ENCODE measurements at places on chromosomes 5 and 9.

GRCh38 chr9:75429531-75430475 is 341.5 kb downstream of the OSTF1 start:
- no peak for DNase-seq

GRCh38 chr5:150389531-150390266 is 23.0 kb downstream of the CD74 start:
- DNase-seq: no peak

GRCh38 chr5:1923766-1924165 is 41.0 kb upstream of the IRX4 start:
- DNase-seq: no peak

DNA sequence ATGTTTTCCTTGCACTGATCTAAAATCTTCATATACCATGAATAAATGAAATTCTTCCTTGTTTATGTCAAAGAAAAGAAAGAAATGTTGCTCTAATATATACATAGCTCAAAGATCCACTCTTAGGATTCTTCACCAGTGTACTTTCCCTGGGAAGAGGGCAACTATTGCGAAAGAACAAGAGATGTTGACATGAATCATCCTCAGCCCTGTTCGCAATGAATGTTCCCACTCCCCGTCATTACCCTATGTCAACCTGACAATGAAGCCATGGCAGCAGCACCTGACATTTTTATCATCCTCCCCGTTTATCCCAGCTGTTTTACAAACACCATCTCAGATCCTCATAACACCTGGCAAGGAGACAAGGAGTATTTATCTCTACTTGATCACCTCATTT is 409.1 kb upstream of the GRIA1 start:
- DNase-seq: no peak

DNA sequence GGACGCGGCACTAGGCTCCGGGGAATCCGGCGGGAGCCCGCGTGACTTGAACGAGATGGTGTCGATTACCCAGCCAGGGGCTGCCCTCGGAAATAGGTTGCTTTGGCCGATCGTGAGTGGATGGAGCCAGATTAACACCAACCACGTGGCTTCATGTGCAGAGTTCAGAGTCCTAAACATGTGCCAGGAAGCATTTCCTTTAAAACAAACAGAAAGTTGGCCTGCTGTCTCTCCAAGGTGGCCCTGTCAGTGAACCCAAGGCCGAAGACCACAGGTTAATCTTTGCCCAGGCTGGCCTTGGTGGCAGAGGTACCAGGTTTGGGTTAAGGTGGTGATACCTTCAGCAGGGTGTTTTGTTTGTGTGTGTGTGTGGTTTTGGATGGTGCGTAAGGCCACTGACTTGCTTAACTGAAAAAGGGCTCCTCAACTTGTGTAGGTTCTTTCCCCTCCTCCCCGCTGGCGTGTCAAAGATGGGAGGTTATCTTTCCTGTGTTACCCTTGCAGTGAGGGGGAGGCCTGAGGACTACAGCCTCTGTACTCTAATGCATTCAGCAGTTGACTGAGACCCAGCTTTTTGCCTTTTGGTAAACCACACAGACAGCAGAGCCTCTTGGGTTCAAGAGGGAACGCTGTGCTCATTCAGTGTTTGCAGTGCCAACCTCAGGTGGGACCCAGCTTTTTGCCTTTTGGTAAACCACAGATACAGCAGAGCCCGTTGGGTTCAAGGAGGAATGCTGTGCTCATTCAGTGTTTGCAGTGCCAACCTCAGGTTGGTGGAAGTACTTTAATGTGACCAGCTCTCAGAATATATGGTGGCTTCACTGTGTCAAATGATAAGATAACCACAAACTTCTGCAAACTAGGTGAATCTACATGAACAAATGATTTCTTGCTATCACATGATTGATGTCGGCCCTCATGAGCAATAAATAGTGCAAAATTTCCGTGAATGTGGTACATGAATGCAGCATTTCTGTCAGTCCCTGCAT is 1.4 kb downstream of the IQGAP2 start:
- DNase-seq: no peak

DNA sequence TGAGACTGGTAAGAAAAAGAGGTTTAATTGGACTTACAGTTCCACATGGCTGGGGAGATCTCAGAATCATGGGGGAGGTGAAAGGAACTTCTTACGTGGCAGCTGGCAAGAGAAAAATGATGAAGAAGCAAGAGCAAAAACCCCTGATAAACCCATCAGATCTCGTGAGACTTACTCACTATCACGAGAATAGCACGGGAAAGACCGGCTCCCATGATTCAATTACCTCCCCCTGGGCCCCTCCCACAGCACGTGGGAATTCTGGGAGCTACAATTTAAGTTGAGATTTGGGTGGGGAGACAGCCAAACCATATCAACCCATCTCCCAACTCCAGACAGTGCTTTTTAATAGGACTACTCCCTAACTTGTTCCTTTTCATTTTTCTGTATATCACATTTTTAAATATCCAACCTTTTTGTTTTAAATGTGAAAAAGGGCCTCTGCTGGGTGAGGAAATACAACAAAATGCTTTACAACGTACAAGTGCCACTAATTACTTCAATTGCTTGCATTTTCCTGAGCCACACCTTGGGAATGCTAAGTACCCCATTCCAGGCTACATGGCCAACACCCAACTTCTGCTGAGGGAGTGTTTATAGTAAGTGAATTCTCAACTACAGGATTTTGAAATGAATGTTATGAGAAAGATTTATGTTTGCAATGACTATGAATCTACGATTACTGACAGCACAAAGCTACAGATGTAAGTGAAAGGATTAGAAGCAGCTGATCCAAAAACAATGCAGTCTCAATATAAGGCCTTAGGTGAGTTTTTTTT is 294.1 kb upstream of the CD180 start:
- no peak for DNase-seq

DNA sequence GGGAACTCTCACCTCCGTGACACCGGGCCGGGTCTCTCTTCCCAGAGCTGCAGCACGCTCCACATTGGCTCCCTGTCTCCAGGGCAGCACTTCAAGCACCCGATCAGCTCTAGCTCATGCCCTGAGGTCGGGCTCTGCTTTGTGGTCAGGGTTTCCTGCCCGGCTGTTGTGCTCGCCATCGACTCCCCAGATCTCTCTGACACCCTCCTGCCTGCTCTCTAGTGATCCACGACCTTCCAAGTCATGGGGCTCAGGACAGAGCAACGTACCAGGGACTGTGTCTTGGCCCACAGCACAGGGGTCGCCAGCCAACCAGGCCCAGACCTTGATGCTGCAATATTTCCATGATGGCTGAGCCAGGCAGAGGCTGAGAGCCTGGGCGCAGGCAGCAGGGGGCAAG is 45.1 kb downstream of the PRRT1B start:
- DNase-seq: no peak

DNA sequence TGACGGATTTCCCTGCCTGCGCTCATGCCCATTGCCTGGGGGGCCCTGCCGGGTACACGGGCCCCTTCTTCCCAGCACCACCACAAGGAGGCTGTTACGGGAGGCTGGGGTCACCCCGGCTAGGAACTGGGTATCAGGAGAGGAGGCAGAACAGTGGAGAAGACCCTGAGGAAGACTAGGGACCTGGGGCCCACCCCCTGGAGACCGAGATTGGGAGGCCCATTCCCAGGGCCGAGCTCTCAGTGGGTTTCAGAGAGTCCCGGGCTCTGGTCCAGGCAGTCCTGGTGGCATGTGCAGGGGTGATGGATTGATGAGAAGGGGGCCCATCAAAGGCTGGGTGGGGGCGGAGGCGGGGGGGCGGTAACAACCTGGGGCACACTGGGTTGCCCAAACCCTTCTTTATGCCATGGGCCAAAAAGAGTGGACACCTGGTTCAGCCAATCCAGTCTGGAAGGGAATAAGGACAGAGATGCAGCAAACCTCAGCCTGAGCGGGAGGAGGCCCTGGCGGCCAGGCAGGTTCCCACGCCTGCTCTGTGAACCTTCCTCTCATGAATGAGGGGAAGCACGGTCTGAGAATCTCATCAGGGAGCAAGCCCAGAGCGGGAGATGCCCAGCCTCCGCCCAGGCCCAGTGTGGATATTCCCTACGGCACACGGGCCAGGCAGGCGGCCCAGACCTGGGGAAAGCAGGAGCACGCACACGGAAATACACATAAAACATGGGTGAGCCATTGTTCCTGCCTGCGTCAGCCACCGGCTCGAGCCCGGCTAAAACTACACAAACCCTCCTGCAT is 785 bp upstream of the P4HA2 start:
- DNase-seq: no peak

DNA sequence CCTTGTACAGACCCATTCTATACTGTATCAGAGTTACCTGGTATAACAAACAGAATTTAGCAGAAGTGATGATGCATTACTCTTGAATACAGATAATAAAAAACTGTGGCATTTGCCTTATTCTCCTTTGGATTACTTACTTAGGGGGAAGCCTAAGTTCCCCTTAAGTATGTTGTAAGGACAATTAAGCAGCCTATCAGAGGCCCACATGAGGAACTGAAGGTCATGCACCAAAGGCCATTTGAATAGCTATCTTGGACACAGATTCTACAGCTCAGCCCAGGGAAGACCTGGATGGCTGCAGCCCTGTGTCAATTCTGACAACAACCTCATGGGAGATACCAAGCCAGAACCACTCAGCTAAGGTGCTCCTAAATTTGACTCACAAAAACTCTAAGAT is 125.2 kb downstream of the RAPGEF6 start:
- DNase-seq: no peak

DNA sequence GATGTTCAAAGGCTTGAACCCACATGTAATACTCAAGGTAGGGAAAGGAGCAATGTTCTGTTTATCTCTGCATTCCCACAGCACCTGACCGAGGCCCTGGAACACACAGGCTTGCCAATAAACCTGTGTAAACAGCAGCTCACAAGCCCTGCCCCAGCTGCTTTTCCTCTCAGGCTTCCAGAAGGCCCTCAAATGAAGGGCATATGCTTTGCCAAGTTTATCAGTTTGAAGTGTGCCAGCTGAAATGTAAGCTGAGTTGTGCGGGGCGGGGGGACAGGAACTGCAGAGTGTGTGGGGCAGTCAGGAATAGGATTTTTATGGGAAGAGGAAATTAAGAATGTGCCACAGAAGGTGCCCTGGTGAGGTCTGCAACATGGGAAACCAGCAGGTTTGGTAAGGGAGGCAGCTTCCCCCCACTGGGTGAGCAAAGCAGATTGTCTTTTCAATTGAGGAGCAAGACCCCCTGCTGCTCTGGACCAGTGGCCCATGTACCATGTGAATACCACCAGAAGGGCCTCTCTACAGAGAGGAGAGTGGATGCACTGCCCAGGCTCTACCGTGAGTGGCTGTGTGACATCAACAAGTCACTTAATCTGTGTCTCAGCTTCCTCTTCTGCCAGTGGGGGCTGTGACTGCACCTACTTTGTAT is 194.8 kb downstream of the SPOCK1 start:
- DNase-seq: no peak

All from substantia nigra (tissue), 51 donors.